NCI-H226 (cell line): ENCODE measurements at places on chromosomes 4 and X.

GRCh38 chr4:122458625-122459024 lies 2.1 kb upstream of the IL2 start:
- no peak for DNase-seq

- no peak for DNase-seq
Measured at GRCh38 chrX:52839137-52839536, 28.1 kb downstream of the XAGE5 start.

DNA sequence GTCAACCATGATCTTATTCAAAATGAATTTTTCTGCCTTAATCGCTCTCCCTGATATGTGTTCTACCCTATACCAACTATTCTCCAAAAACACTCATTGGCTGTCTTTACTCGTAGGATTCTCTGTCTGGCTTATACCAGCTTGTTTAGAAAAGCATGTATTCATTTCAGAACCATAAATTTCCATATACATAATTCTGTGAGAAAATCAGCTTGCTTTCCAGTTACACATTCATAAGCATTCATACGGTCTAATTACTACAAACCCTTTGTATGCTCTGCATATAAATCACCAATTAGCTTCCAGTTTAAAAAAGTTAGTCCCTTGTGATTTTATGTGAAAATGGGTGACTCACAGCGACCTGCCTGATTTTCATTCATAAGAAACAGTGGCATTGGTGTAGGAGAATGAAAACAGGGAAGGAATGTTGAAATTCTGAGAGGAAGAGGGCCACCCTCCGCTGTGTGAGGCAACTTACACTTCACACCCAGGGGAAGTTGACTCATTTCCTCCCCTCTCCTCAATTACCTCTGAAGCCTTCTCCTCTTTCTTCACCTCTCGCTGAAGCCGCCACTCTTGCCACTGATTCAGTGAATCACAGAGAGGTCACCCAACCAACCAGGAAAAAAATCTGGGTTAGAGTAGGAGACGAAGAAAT lies 63.3 kb downstream of the MEPE start:
- DNase-seq = peak; percentile 83

DNA sequence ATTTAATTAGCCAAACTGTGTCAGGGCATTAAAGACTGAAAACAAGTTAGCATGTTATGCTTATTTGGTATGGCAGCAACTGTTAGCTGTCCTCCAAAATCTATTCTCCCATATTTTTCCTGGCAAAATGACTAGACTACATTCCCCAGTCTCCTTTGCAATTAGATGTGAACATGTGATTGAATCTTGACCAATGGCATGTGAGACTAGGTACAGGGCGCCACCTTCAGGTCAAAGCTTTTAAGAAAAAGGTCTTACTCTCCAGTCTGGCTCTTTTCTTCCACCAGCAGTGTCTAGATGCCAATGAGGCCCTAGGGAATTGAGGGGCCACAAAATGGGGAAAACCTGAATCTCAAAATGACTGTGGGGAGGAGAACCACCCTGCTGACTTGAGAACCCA lies 408.2 kb downstream of the SMARCA1 start:
- DNase-seq = no peak

DNA sequence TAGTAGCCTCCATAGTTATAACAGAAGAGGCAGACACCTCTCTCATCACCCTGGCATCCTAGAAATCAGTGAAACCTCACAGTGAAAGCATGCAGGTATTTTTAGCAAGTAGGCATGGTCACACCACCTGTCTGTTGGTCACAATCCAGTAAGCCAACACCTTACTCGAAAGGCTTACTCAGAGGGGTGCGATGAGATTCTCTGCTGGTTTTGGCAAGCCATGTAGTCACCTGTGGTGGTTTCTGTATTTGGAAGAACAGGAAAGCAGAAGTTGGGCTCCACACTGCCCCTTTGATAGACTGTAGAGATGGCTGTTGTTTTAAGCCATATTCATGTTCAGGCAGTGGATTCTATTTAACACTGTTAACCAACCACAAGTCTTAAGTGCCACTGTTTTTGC lies 134.7 kb downstream of the DCLK2 start:
- no peak for DNase-seq

DNA sequence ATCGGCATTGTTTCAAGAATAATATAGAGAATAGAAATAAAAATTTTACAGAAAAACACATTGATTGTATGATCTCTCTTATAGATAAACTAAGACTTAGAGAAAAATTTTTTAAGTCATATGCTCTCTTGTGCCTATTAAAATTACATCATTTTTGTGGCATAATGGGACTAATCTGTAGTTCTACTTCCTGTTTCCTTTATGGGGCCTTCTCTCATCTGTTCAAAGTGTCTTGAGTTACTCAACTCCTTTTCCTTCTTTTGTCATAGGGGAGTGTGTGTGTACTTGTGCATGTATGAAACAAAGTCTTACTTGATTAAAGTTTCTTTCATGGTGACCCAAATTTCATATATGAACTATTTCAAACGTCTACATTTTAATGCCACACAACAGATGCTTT lies 1448.9 kb upstream of the TENM3 start:
- no peak for DNase-seq

GRCh38 chrX:101462892-101463291 lies 22.4 kb upstream of the ARMCX4 start:
- no peak for DNase-seq

GRCh38 chr4:153934688-153935017 lies 145.8 kb upstream of the SFRP2 start:
- no peak for DNase-seq

DNA sequence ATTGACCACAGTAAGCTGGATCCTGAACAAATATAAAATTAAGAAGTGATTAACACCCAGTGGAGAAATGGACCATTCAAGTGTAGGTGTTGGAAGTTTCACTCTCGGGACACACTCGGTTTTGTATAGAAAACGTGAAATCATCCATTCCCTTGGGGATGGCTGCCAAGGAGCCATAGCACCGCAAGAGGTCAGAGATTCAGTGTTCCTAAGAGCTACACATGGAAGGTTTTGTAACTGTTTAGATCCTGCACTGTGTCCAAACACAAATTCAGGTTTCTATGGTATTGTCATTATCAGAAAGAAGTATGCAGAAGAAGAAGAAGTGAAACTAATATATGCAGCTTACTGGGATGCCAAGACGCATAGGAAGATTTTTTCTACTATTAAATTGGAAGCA lies 281.0 kb downstream of the LDB2 start:
- DNase-seq = no peak

DNA sequence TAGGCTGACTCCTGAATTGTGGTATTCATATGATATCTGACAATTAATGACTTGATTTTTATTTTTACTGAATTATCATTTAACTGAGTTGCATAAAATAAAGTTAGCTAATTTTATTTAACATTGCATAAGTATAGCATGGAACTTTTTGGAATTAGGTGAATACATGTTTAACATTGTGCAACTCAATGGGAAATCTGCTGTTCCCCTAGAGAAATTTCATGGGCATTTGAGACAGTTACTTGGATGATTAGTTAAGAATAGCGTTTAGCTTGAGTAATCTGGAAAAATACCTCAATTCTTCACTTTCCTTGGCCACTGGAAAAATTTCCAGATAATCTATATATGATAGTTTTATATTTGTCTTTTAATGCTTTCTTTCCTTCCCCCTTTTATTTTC lies 42.5 kb downstream of the NPNT start:
- no peak for DNase-seq

DNA sequence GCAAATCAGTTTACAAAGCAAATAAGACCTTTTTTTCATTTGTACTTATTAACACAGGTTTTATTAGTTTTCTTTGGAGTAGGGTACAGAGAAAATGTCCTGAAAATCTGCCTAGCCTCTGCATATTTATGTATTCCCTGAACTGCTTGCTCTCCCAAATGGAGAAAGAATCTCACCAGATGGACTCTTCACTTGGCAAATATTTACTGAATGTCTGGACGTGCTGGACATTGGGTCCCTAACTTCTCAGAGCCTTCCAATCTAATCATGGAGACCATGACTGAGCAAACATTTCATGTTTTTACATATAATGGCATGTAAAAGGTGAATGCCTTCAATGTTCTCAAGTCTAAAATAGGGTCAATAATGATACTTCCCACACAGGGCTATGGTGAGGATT lies 126.0 kb downstream of the CHRDL1 start:
- no peak for DNase-seq

- DNase-seq = no peak
Measured at GRCh38 chr4:53059256-53059655, 197.1 kb downstream of the RASL11B start.

DNA sequence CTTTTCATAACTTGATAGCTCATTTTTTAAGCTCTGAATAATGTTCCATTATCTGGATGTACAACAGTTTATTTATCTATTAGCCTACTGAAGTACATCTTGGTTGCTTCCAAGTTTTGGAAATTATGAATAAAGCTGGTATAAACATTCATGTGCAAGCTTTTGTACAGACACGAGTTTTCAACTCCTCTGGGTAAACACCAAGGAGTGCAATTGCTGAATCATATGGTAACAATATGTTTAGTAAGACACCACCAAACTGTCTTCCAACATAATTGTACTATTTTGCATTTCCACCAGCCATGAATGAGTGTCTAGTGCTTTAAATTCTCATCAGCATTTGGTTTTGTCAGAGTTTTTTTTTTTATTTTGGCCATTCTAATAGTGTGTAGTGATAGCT lies 266.7 kb upstream of the ATOH1 start:
- no peak for DNase-seq

DNA sequence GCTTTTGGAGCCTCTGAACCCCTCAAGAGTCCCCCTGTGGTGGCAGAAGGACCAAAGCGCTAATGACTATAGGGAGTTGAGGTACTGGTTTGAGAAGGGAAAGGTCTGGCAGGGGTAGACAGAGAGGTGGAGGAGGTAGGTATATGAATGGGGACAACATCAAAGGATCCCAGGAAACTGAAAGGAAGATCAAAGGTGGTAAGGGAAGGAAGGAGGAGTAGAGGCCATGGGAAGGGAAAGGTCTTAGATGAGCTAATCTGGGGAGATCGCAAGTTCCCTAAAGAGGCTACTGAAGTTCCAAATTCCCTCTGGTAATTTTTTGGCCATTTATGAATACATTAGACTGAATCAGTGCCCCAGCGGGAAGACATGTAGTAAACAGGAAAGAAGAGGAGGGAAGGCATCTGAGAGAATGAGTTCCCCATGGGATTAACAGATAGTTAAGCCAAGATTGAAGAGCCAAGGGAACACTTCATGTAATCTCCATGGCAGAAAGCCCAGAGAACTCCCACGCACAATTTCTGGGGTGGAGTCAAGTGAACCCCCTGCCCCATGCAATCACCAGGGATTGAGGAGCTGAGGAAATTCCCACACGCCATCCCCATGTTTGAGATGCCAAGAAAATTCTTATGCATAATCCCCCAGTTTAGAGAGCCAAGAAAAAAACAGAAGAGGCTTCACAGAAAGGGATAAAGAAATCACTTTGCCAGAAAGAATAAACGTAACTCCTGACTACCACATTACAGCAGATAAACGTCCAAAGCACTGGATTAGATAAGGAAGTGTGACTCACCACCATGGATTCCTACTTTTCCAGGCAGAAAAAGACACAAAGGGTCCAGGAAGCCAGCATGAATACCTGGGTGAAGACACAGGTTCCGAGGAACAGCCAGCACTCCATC lies 25.8 kb downstream of the ZNF630 start:
- DNase-seq = peak; percentile 70

GRCh38 chr4:77052352-77052751 lies 23.4 kb downstream of the CCNI start:
- peak; percentile 17 for DNase-seq

- no peak for DNase-seq
Measured at GRCh38 chr4:146059151-146059550, 116.4 kb upstream of the LSM6 start.

DNA sequence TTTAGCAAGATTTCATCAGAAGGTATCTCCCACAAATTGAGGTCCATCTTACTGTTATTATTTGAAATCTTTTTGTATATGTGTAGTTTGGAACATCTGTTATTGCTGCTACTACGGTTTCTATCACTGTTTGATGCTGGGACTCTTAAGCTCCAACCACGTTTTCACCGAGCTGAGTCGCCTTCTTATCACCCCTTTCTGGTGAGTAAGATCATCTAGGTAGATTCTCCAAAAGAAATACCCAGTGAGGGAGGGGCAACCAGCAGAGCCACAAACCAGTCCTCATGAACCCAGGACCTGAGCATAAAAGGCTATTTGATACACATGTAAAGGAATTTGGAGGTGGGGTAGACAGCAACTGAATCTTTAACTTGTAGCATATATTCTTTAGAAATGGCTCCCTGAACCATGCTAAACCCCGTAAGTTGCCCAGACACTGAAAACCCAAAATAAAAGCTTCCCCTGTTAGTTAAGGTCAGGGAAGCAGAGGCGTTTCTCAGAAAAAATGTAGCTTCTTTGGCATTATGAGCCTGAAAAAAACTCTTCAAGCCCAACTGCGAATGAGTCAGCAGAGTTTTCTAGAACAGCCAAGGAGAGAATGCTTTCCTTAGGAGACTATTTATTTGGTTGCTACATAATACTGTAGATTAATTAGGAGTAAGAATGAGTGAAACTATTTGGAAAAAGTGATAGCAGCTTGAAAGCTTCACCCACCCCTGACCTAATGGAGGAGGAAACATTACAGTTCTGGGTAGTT lies 53.8 kb upstream of the ATXN3L start:
- peak; percentile 58 for DNase-seq

GRCh38 chr4:1748465-1748995 lies 27.2 kb downstream of the TACC3 start:
- DNase-seq = peak; percentile 42

GRCh38 chrX:133598601-133599335 lies 183.5 kb upstream of the GPC4 start:
- no peak for DNase-seq

DNA sequence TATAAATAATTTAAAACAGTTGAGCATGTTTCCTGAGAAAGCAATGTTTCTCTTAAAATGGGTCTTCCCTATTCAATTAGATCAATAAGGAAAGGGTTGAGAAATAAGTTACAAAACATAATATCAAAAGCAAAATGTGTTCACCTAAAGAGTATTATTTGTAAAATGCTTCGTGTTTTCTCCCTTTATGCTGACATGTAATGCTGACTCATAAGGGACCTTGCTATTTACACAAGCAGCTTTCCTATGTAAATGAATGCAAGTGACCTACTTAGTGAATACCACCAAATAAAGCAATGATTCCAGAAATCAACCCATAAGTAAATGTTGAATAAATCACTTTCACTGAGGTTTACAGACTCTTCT lies 91.5 kb downstream of the ELOVL6 start:
- no peak for DNase-seq

GRCh38 chr4:148573296-148573695 lies 131.1 kb upstream of the NR3C2 start:
- no peak for DNase-seq

DNA sequence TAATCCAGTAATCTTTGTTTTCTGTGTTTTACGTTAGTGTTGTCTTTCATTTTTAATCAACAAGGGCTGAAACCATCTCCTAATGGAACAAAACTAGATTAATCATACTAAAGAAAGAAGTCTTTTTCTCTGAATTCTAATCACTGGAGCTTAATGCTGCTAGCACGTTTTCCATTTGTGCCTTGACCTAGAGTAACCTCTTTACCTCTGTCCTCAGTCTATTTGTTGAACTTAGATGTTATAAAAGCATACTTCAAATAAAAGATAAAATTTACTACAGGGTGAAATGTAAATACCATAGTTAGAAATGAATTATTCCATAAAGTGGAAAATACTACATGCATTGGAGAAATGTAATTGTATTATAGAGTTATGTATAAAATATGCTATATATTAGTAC lies 207.1 kb downstream of the NKX6-1 start:
- DNase-seq = no peak

GRCh38 chr4:154390324-154390723 lies 101.3 kb downstream of the DCHS2 start:
- no peak for DNase-seq

GRCh38 chrX:41224605-41225004 lies 109.4 kb upstream of the DDX3X start:
- DNase-seq = no peak
